ENCODE measurements at places on chromosomes 4 and X.

- DNase-seq: no peak
Observed at GRCh38 chr4:153472122-153473037, 6.2 kb downstream of the TMEM131L start.

DNA sequence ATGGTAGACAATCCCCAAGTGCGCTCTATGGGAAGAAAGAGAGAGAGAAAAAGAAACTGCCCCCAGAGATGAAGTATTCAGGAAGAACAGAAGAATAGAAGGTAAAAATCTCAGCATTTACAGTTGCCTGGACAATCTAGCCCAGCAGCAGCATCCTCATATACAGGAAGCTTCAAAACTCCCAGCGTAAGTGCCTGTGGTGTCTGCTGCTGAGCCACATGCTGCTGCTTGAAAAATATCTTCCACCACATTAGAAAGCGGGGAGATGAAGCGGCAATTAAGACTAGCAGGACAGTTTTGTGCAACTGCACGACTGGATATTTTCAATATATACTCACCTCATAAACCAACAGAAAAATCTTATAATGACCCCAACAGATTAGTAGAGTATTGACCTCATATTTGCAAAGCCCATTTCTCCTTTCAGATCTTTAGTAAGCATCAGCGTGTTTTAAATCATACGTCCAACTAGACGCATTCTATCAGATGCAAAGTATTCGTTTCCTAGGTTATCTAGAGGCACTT lies 972.0 kb upstream of the TENM3 start:
- no peak for DNase-seq

- no peak for DNase-seq
Observed at GRCh38 chr4:171017593-171017992, 795.6 kb upstream of the GALNTL6 start.

DNA sequence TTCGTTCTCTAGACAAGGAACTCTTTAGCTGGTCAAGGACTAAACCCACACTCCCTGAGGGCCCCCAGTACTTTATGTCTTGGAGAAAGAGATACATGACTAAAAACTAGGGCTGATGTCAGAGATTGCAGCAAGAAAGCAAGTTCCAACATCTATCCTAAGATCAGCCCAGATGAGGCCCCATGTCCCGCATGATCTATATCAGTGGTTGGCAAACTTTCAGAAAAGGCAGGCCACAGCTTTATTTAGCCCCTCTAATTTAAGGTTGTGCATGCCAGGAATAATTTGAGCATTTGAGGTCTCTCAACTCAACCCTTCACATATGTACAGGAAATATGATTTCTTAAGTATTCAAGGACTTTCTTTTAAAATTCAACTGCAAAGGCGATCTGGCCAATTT lies 44.1 kb upstream of the FRMD7 start:
- no peak for DNase-seq

- DNase-seq: no peak
Observed at GRCh38 chrX:15398874-15399273, 14.7 kb upstream of the VEGFD start.
